ENCODE measurements at places on chromosomes 12 and 14.

- no peak for DNase-seq
These were observed 23.0 kb downstream of the BRMS1L start for GRCh38 chr14:35849122-35849521.

DNA sequence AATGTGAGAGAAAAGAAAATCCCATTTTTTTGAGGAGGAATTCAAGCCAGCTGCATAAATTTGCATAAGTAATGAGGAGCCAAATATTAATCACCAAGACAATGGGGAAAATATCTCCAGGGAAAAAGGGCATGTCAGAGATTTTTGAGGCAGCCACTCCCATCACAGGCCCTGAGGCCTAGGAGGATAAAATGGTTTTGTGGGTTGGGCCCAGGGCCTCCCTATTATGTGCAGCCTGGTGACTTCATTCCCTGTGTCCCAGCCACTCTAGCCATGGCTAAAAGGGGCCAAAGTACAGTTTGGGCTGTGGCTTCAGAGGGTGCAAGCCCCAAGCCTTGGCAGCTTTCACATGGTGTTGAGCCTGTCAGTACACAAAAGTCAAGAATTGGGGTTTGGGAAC lies 1051.0 kb upstream of the FOXG1 start:
- DNase-seq = no peak

DNA sequence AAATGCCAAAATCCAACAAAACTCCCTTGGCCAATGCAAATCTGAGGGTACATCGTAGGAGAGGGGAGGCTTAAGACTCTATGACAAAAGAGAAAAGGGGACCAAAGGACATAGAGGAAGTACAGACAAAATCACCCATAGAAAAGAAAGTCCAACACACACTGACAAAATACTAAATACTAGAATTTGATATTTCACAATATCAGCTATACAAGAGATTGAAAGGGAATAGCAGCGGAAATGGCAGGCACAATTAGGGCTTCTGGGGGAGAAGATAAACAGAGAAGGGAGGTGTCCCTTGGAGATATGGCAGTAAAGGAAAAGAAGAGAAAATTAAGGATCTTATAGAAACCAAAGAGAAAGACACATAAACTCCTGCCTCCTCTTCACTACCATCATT lies 29.0 kb downstream of the ATP2B1 start:
- DNase-seq = no peak

DNA sequence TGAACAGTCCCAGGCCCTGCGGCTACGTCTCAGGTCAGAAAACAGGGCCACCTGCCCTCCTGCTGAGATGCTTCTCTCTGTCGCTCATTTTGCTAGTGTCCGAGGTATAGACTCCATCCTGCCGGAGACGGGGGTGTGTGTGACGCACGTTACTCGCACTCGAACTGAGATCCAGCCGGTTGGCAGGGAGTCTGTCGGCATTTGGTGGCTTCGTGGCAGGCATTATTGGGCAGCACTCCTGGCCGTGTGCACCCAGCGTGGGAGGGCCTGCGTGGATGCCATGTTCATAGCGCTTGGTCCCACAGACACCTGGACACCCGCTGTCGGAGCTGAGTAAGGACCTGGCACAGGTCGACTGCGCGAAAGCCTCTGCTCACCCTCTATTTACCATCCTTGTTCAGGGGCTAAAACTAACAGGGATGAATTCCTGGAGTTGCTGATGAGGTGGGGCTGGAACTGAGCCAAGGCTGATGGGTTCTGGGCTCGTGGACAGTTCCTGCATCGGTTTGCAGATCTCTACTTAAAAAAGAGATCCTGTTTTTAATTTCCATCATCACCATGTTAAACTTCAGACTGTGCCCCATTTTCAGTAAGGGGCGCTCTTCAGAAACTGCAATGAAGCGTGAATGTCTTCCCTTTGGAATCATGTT lies 28.6 kb downstream of the AACS start:
- no peak for DNase-seq

GRCh38 chr12:54933376-54933775 lies 51.2 kb downstream of the TESPA1 start:
- DNase-seq = no peak

DNA sequence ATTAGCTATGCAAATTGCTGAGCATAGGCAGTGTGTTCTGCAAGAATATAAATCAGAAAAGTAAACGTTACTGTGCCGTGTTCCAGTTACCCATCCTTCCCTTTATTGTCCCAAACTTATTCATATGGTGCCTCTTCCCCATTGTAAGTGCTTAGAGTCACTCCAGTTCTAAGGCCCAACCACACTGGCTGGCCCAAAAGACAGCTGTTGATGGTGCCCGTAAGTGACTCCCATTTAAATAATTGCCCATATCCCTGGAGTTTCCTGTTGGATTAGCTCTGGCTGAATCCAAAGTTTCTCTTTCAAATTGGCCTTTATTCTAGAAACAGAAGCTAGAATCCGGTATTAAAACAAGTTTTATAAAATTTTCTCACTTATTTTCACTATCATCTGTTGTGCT lies 400.1 kb upstream of the DDHD1 start:
- DNase-seq = no peak

DNA sequence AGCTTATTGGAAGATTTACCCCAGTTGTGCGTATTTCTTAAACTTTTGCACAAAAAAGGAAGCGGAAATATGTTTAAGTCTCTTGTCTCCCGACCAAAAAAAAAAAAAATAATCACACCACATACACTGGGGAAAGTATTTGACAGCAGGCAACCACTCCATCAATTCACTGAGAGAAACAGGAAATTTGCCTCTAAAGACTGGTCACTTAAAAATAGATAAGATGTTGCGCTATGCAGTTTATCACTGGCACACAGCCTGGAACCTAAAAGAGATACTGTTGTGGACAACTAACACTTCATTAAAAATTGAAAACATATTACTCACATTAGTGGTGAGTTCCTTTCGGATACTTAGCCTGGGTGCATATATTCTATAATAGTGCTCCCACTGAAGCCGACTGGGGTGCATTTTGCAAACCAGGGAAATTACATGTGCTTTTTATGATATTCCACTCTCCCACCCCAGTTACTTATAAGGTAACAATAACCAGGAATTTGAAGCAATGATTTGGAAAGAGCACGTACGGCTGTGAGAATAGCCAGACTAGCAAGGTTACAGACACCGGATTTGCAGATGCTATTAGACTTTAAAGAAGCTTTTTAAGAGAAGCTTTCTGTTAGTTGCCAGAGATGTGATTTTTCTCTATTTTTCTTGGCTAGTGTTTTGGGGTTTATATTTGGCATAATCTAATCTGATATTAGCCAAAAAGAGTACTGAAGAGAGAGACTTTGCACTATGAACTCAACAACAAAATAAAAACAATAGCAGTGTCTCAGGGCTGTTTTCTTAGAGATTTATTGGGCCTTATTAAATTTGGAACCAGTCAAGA lies 311.5 kb downstream of the NOVA1 start:
- DNase-seq = no peak

DNA sequence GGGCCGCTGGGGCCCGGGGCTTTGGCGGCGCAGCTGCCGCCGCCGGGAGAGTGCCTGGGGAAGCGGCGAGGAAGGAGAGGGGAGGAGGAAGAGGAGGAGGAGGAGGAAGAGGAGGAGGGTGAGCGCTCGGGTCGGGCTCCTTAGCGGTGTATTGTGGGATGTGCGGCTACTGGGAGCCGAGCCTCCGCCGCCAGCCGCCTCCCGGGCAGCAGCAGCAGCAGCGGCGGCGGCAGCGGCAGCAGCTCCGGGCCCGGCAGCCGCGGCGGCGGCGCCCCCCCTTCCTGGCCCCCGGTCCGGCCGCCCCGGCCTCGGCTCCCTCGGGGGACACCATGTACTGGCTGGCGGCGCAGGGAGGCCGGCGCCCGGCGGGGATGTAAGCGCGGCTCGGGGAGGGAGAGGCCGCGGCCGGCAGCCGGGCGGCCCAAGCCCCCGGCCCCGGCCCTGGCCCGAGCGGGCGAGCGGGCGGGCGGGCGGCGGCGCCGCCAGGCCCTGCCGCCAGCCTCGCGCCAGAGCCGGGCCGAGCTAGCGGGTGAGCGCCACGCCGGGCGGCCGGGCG lies at the start of gene SETD1B:
TSS of gene SETD1B (plus strand) at position 149 of the 556 bp plus-strand sequence. CDS start 729 bp downstream, outside the sequence.
- DNase-seq = no peak

DNA sequence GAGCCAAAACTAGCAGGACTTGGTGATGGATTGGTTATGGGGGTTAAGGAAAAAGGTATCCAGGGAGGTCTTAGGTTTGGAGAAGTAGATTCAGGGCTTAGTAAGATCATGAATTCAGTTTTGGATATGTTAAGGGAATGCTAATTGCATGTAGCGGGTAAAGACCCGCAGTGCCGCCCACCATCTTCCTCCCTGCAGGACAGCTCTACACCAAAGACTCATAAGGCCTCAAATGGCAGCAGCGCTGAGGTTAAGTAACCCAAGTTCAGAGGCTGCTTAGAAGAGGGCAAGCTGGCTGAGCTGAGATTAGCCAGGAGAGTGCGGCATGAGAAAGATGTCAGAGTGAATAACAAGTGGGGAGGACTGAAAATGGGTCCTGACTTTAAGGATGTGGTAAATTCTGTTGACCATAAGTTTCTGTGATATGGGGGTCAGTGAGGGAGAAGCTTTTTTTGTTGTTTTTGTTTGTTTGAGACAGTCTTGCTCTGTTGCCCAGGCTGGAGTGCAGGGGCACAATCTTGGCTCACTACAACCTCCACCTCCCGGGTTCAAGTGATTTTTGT lies 26.2 kb downstream of the RAD9B start:
- no peak for DNase-seq

DNA sequence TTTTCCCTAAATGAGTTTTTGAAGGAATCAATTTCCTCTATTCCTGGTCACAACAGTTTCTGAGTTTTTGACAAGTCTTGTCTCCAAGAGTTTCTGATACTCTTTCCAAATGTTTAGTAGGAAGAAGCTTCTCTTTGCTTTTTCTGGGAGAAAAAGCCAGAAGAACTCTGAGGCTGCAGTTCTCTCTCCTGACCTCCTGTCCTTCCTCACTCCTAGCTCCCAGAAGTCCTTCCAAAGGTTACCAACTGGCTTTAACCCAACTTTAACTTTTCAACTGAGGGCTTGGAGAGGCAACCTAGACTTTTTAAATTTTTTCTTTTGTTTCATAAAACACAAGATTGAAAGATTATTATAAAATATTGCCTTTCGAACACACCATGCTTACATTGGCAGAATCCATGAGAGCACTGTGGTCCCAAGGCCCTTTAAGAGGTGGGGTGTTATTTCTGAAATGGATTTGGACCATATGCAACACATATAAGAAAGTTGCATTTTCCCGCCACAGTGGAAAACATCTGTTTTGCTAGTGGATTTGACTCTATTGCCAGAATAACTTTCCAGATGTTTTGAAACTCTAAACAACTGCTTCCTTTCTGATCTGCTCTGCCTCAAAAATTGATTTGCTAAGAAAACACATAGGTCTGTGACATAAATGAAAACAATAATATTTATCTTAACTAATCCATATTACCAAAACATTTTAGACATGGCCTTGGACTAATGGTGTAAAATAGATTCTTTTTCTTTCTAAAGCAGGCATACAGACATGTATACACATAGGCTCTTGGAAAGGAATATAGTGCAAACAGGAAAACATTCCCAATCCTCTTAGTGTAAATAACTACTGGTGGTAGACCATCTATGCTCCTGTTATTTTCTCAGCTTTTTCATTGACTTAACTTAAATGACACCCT lies 22.3 kb upstream of the EPS8 start:
- no peak for DNase-seq

DNA sequence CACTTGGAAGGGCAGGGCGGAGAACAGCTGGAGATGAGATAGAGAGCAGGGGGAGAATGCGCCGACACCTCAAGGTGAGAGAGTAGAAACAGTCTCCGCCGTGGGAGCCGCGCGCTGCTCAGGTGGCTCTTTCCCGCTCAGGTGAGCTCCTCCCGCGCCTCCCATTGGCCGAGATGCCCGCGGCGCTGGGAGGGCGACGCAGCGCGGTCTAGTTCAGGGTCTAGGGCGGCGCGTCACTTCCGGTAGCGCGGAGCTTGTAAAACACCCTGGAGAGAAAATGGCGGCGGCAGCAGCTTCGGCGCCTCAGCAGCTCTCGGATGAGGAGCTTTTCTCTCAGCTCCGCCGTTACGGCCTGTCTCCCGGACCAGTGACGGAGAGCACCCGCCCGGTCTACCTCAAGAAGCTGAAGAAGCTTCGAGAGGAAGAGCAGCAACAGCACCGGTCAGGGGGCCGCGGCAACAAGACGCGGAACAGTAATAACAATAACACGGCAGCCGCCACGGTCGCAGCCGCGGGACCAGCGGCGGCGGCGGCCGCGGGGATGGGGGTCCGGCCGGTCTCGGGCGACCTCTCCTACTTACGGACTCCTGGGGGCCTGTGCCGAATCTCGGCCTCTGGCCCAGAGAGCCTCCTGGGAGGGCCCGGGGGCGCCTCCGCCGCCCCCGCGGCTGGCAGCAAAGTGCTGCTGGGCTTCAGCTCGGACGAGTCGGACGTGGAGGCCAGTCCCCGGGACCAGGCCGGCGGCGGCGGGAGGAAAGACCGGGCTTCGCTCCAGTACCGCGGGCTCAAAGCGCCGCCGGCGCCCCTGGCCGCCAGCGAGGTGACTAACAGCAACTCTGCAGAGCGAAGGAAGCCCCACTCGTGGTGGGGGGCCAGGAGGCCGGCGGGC lies at the start of gene LEMD3:
TSS of gene LEMD3 (plus strand) at position 264 of the 889 bp plus-strand sequence. CDS start at position 278, 14 bp downstream.
- DNase-seq = peak; percentile 94

- no peak for DNase-seq
These were observed 467 bp downstream of the KCNK13 start for GRCh38 chr14:90062127-90062794.

GRCh38 chr12:50627491-50627890 lies 122.7 kb downstream of the DIP2B start:
- no peak for DNase-seq

DNA sequence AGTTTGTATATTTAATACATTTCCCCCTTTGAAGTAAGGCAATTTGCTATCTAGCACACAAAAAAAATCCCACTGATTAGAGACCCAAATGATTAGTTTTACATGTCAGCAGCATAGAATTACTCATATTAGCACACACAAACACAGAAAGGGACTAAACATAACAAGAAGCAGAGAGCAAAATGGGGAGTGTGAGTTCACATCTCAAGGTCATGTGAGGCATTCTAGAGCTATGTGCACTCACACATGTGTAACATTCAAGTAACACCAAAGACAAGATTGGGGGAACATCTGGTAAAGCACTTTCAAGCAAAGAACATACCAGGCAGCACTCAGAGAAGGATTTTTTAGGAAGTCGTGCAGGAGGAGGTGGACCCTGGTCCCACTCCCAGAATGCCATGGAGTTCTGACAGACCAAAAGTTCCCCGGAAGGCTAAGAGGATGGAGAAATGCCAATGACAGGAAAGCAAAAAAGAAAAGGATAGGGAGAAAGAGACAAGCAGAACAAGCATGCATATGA lies 105.8 kb upstream of the SINHCAF start:
- DNase-seq = no peak

DNA sequence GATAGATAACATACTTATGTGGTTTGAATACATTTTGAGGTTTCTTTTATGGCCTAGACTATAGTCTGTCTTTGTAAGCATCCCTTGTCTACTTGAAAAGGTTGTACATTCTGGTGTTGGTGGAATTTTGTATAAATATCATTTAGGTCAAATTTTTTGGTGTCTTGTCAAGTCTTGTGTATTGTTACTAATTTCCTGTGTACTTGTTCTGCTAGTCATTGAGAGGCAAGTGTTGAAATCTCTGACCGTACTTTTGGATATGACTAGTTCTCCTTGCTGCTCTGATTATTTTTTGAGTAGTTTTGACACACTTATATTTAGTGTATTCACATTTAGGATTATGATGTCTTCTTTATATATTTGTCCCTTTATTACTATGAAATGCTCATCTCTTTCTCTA lies 219.6 kb downstream of the CCDC91 start:
- DNase-seq = no peak

Measured in T follicular helper cell (primary cell).